Activated naive CD4-positive, alpha-beta T cell treated with anti-CD3 and anti-CD28 coated beads for 36 hours (primary cell): ENCODE measurements at places on chromosomes 4 and X.

DNA sequence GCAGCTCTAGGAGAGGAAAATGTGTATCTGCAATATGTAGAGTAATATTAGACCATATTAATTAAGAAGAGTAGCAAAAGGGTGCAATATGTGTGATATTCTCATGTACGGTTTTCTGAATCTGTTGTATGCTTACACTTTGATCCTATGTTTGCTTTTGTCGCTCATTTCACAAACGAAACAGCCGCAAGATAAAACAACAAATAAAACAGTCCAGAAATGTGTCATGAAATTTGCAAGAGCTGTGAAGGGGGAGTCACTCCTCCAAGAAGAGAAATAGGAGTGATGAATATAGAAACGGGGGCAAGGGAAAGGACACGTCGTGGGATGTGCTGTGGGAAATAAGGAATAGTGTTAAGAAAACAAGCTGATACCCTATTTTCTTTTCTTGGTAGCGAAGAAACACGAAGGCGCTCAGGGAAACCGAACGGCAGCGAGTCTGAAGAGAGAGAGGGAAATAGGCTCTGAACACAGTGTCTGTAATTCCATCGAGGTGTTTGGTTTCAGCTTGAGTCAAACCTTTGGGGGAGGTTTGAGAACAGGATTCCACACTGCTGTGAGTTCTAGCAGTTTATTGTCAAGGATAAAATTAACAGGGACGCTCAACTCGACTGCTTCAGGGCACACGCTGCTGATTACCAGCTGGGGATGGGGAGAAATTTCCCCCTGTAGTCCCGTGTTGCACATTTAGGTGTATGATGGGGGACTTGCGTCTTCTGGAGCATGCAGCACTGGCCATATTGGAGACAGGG, 595.6 kb upstream of the TENM3 start:
- no peak for DNase-seq

DNA sequence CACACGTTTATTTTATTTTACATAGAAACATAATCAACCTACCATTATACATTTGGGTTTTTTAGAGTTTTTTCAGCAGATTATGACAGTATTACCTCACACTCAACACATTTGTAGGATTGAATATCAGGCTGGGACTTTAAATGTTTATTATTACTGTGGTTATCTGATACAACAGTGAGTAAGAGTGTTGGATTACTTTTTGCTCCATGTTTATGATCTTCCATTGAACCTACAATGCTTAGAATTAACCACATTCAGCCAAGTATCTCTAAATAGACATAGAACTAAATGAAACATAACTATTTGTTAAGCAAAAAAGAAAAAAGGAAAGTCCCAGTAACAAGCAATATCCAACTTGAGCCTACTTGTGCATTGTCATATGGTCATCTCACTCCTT, 607.4 kb upstream of the PITX2 start:
- no peak for DNase-seq

GRCh38 chr4:110034026-110034393, 121.3 kb downstream of the EGF start:
- DNase-seq: no peak

DNA sequence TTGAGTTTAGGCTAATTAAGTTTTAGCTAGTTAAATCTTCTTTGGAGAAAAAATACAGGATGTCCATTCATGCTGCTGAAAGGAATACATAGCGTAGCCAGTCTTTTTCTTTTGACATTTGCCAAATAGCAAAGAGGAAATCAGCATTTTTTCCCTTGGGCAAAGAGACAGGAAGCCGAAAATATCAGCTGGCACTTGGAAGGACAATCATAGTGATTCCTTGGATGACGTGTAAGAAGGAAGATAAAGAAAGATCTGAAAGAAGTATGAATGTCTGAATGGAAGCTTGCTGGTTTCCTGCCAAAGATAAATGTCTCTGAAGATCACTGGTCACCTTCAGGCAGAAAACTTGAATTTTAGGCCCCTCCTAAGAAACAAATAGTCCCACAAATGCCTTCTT, 44.2 kb downstream of the SLITRK2 start:
- DNase-seq: no peak

DNA sequence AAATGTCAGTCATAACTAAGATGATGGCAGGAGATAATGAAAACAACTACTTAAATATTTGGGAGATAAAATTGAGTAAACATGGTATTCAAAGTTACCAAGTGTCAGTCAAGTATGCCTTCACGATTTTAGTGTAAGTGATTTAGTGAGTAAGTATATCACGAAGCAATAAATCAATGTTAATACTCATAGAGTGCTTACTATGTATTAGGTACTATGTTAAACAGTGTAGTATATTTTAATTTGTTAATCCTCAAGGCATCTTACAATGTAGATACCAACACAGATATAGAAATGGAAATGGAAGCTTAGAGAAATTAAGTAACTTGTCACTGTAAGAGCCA, 59.6 kb downstream of the ANXA3 start:
- DNase-seq: no peak

- no peak for DNase-seq
Observed at GRCh38 chrX:133857640-133858269, 127.6 kb downstream of the GPC3 start.
